ENCODE measurements at places on chromosomes 4 and X.

GRCh38 chr4:38461342-38461741 is 202.7 kb upstream of the KLF3 start:
- no peak for DNase-seq

DNA sequence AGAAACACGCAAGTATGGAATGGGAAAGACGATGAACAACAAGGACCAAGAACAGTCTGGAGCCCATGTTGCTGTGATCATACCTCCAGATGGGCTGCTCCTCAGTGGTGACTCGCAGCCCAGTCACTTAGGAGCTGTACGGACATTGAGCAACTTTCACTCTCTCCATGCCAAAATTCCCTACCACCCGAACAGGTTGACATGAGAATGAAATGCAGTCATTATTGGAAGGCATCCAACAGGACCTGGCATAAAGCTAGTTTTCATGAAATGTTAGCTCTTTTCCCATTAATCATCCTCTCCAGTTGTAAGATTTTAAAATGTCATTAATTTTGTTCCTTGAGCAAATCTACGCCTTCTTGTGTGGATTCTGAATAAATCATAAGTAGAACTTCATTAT is 82.7 kb upstream of the GPM6B start:
- no peak for DNase-seq

DNA sequence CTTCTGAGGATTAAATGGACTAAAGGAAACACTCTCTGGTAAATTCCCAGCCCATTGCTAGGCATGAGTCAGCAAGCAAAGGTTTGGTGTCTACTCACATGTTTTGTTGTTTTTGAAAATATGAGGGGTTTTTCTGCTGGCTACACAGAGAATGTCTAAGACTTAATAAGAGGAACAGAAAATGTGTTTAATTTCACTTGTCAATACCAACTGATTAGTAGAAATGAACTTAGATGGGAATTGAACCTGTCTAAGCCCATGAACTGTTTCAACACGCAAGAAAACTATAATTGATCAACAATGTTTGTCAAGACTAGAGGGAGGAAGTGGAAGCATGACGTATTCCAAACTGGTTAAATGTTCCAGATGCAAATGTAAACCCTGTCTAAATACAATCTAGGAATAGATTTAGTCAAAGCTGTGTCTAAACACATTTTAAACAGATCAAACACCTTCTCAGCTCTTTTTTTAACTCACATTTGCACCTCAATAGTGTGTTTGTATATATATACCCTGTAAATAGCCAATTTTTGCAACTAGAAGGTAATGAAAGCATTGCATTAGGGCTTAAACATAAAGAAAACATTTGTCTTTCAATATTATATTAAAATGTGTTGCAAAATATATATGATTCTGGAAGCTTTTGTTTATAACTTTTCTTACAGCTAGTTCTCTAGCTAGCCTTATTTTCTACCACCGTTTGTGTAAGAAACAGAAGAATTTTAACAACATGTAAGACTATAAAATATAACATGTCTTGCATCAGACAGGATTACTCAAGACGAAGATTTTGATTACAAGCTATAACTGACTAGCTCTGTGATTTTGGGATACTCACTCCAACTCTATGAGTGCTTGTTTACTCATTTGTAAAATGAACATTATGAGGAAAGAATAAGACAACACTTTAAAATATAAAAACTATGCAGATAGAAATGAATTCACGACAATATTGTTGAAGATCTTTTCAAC is 607.8 kb downstream of the FSTL5 start:
- no peak for DNase-seq

DNA sequence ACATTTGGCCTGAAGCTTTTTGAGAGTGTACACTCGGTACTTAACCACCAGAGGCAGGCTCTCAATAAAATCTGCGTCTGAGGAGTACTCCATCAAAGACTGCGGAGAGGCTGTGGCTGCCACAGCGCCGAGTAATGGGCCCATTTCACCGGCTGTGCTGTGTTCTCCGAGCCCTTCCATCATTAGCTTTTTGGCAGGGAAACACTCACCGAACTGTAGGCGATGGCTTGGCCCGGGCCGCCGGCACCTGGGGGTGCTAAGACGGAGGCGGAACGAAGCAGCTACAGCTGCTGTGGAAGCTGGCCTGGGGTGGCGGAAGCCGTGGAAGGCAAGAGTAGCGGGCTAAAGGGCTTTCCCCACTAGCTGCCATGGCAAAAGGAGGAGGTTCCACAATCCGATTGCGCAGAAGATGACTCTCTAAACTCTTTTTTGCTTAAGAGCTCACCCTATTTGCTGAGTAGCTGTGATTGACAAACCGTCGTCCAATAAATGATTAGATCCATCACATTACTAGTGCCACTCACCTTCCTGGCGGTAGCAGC is 48.5 kb upstream of the PABPC1L2A start:
- peak; percentile 40 for DNase-seq

DNA sequence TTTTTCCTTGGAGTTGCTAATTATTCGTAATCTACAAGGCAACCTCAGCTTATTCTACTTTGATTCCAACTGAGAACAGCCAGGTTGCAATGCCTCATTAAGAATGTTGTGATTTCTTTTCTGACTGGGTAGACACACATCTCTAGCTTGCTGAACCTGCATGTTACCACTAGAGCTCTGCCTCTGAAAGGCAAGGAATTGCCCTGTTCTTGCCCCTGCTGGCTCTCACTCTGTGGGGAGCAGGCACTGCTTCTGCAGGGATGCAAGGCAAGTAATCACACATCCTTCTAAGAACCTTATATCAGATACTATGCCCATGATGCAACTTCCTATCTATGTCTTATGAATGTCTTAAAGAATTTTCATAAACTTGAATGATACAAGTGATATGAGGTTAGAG is 503.2 kb downstream of the PACRGL start:
- DNase-seq, result no peak

DNA sequence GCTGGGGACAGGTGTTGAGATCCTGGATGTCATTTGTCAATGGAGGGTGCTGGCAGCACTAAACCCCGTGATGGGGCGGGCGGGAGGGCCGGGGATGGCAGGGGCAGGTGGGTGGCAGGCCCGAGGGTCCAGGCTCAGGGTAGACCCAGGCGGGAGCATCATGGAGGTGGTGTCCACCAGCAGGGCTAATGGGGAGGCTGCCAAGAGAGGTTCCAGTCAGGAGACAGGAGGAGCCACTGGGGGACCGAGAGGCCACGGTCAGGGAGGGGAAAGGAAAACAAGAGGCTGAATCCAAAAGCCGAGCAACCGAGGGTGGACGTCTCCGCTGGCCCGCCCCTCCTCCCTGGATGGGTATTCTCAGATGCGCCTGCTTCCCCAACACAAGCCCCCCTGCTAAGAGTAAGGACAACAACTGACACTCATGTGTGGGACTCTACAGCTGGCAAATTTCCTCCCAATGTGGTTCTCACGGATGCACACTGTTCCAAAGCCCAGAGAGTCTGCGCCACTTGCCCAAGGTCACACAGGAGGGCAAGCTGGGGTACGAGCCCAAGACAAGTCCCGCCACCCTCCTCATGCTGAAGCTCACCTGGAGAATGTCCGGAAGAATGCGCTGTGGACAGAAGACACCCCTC is 132.0 kb downstream of the CPZ start:
- DNase-seq, result peak; percentile 39

Measured in right lobe of liver (tissue), 6 donors.